Stimulated activated CD4-positive, alpha-beta T cell treated with anti-CD3 and anti-CD28 coated beads, TNF-alpha, amount 100 ng/mL, for 48 hours (primary cell): ENCODE measurements at places on chromosomes 5 and 9.

- peak; percentile 26 for DNase-seq
Observed at GRCh38 chr9:79572608-79573411, 1.0 kb downstream of the TLE4 start.

DNA sequence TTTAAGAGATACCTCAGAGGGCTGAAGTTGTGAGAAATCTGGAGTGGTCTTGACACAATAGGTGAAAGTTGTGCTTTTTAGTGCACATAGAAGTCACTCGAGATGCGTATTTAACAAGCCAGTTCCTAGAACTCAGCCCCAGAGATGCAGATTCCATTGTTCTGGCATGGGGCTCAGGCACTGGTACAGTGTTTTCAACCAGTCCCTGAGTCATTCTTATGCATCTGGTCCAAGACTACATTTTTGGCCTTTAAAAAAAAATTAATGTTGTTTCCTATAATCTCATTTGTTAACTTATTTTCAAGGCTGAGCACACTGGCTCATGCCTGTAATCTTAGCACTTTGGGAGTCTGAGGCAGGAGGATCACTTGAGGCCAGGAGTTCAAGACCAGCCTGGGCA lies 29.6 kb downstream of the PTTG1 start:
- no peak for DNase-seq

GRCh38 chr5:58275516-58275915 lies 184.4 kb downstream of the PLK2 start:
- DNase-seq, result no peak

DNA sequence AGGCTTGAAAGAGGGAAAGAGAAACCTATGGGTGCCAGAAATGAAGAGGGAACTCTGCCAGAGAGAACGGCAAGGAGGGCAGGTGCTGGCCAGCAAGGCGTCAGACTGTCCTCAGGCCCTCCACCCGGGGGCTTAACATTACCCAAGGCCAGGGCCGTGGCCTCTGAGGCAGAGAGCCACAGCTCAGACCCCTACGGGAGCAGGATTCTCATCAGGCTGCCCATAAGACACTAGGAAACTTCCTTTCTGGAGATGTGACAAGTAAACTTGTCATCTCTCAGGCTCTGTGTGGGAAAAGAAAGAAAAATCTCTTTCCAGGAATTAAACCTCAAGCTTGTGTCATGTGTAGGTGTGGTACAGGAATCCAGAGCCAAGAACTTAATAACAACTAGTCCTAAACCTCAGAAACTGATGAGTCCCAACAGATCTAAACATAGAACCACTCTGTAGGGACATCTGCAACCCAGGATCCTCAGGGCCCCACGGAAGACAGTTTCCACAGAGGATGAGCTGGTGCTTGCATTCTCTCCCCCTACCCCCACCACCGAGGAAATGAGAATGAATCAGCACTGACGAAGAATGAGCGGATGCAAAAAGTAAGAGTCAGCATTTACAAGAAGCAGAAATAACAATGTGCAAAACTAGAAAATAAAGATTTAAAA lies 74.3 kb downstream of the DCP2 start:
- peak; percentile 15 for DNase-seq

GRCh38 chr9:111037708-111038330 lies 451 bp downstream of the LPAR1 start:
- no peak for DNase-seq
